Right lobe of liver (tissue), 6 donors: ENCODE measurements at places on chromosomes 7 and 10. TPM values are rescaled to one million over a fixed set of nuclear protein-coding genes. Genes with fewer than 3 reads are reported as not detected.

- no peak overlapping the region for H3K27ac ChIP-seq
- DNase-seq: no peak
- no peaks in the 10 kb centered on the region for H3K27me3 ChIP-seq
- H3K4me1 ChIP-seq: no peaks in the 10 kb centered on the region
These were observed 15.4 kb downstream of the CTBP2 start for GRCh38 chr10:125144693-125145623.

DNA sequence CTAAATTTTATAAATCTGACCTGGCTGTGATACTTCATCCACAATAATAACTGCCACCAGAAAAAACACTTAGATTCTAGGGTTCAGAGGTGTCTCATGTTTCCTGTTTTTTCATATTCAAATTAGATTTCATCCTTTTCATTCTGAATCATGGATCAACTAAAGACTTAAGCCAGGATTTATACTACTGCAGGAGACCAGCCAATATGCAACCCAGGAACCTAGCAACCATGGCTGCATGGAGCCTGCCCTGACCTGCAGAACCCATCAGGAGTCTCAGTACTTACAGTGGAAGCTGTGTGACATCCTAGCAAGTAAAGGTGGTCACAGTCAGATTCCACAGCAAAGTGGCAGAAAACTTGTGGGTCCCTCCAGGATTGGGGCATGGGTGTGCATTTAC lies 40.5 kb upstream of the RNF148 start:
- H3K27ac ChIP-seq: no peak overlapping the region
- no peaks in the 10 kb centered on the region for H3K36me3 ChIP-seq
- DNase-seq: no peak
- no peaks in the 10 kb centered on the region for H3K27me3 ChIP-seq

The TWIST1 gene
- total RNA-seq: not detected

GRCh38 chr7:13111230-13111629 lies 423.8 kb downstream of the ARL4A start:
- no peaks in the 10 kb centered on the region for H3K36me3 ChIP-seq
- H3K4me1 ChIP-seq: no peaks in the 10 kb centered on the region
- no peak for DNase-seq
- no peak overlapping the region for H3K4me3 ChIP-seq
- no peak overlapping the region for H3K27ac ChIP-seq

GRCh38 chr10:80290474-80291220 lies 1.2 kb upstream of the MAT1A start:
- peaks cover 34% of the 10 kb centered on the region for H3K4me1 ChIP-seq
- H3K27ac ChIP-seq: peak overlapping the region; percentile 92
- no peak overlapping the region for H3K4me3 ChIP-seq
- no peaks in the 10 kb centered on the region for H3K27me3 ChIP-seq
